ENCODE measurements at places on chromosomes 6 and 20.

DNA sequence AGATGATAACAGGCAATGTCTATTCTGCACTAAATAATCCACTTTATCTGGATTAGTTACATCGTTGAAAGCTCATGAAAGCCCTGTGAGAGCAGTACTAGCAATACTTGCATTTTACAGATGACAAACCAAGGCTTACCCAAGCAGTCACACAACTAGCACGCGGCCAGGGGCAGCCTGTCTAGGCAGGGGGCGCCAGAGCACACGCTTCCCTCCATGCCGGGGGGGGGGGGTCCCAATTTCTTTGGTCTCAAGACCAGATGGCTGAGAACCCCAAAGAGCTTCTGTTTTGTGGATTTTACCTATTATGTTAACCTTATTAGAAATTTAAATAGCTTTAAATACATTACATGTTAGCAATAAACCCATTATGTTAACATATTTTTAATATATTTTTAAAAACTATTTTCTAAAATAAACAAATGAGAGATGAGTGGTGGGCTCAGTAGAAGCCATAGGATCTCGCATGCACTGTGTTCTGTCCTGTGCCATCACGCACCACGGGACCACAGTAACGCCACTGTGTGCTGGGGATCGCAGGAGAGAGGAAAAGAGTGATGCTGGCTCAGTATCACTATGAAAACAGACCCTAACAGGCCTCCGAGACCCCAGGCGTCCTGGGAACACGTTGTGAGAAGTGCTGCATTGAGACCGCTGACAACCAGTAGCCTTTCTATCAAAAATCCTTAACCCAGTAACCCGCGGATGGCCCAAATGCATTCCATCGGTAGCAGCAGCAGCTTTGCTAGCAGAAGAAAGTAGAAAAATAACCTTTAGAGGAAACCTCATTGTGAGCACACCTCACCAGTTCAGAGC lies 5.3 kb upstream of the PRR18 start:
- DNase-seq = peak; percentile 9

GRCh38 chr6:37520926-37521325 lies 21.2 kb upstream of the CCDC167 start:
- DNase-seq = no peak

DNA sequence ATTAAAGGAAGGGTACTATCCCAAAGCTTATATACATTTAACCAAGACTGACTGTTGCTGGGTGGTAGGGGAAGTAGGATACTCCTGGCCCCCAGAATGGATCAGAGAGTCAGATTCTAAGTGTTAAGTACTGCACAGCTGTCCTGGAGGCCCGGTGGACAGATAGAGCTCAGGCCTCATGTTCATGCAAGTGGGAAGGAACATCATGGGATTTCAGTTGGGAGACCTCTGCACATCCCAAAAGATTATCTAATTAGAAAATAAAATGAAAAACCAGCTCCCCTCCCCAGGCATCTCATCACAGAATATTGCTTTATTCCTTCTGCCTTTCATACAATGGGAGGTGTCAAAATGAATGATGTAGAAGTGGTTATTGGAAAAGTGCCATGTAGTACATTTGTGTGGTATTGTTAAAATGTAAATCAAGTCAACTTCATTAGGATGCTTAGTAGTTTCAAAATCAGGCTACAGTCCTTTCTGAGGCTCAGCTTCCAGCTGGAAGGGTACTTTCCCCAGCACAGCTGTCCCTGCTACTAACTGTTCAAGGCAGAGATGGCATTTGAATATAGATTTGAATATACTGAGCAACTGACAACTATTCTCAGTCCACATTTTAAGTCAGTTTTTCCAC lies 82.9 kb downstream of the SLC35B3 start:
- no peak for DNase-seq

- DNase-seq = no peak
Measured at GRCh38 chr20:19566226-19566945, 191.7 kb upstream of the RIN2 start.

DNA sequence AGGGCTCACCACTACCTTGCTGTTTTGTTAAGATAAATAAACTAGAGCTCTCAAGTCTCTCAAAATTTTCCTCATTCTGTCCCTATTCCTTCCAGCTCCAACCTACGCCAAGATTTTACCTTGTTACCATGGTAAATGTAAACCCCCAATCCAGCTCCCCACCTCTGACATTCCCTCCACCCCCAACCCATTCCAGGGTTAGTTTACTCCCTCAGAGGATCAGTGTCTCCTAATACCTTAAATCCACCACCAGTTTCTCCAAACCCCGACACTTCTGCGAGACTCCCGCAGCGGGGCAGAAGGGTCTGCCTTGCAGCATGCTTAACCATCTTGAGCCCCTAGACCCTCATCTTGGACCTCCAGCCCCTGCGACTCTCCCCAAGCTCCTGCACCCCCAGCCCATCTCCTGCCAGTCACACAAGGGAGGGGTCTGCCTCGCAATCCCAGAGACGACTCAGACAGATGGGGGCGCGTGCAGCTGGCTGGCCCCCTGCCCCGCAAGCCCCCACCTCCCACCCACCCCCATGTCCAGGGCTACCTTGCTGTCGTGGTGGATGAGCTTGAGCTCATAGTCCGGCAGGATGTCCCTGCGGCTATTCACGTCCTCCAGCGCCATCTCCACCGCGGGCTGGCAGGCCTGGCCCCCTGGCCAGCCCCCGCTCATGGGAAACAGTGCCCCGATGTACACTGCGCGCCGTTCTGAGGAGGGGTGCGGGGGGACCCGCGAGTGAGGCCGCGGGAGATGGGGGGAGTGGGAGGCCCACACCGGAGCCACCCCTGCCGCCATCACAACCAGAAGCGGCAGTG lies 5.8 kb downstream of the GABBR1 start:
- DNase-seq = no peak

DNA sequence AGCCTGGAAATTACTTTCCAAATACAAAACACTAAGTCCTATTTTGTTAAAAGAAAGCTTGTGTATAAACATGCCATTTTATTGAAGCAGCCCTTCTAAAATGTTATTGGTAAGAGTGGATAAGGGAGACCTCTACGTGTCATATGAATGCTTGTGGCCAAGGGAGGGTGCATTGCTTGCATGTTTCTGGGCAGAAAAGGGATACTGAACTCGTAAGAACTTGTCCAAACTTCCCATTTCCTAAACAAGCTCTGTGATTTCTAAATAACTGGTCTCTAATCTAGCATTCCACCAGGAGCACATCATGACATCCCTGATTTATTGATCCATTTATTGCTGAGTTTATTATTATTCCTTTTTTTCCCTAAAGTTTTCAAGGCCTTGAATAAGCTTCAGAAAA lies 474.1 kb downstream of the CD109 start:
- DNase-seq = peak; percentile 76

DNA sequence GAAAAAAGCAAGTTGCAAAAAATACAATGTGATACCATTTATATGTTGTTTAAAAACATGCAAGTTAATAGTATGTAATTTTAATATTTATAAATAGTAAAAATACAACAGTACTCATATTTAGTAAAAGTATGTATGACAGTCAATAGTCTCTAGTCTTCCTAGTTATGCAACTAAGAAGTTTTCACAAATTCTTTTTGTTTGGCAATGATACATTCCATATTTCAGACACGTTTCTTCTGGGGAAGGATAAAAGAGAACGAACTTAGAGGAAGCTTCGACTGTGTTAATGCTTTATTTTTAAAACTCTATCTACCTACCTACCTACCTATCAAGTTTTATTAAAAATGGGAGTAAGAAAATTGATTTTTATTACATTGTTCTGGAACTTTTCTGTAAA lies 77.7 kb downstream of the UBE3D start:
- no peak for DNase-seq

DNA sequence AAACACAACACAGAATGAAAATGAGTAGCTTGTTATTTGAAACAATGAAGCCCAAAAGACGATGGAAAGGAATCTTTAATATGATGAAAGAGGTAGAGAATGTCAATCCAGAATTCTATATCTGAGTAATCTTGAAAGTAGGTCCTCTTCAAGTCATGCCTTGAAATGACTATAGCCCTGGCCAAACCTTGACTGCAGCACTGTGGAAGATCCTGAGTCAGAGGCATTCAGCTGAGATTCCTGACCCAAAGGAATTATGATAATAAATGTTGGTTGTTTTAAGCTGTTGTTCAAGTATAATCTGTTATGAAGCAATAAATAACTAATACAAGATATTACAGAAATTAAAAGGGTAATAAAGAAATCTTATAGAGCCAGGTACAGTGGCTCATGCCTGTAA lies 64.8 kb downstream of the IBTK start:
- peak; percentile 40 for DNase-seq

DNA sequence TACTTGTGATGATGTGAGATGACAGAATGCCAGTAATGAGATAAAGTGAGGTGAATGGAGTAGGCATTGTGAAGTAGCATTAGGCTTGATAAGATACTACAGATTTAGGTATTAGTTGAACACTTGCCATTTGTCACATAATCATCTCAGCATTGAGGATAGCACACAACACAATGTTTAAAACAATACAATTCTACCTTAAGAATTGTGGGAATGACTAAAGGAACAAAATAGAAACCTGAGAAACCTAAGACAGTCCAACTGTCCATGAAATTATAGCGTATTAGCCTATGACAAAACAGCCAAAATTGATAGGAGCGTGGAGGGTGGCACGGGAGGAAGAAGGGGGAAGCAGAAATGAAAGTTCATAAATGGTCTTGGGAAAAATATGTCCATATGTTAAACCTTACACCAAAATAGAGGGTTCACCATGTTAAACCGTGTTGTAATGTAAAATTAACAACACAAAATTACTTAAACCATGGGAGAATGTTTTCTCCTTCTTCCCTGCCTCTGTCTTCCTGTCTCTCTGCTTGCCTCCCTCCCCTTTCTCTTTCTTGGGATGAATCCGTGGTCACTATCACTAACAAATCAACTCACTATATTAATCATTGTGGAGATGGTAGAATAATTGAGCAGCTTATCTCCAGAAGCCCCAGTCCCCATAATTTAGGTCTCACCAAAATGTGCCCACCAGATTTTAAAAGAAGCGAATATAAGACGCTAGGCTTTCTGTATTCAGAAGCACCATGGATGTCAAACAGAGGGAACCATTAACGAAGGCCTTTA lies 33.0 kb upstream of the HFE start:
- peak; percentile 24 for DNase-seq

DNA sequence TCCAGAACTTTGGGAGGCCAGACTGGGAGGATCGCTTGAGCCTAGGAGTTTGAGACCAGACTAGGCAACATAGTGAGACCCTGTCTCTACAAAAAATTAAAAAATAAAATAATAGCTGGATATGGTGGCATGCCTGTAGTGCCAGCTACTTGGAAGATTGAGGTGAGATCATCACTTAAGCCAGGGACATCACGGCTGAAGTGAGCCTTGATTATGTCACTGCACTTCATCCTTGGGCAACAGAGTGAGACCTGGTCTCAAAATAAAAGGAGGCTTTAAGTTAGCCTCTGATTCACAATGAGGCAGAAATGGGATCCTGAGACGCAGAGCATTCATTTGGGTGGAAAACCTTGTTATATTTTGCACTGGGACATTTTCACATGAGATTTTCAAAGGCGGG lies 57.0 kb downstream of the TULP4 start:
- DNase-seq = no peak

DNA sequence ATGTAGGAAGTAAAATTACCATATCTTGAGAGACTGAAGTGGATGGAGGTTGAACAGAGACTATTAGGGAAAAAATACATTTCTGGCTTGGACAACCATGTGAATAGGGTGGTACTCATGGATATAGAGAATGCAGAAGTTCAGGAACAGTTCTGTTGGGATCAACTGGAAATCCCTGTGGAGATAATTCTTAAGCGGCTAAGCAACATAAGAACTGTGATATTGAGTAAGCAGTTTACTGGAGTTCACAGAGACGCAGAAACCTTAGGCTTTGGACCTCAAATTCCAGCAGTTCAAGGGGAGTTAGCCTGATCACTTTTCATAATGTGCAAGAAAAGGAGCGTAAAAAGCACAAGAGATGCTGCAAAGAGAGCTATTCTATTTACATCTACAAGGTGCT lies 23.6 kb upstream of the SLC17A4 start:
- no peak for DNase-seq

DNA sequence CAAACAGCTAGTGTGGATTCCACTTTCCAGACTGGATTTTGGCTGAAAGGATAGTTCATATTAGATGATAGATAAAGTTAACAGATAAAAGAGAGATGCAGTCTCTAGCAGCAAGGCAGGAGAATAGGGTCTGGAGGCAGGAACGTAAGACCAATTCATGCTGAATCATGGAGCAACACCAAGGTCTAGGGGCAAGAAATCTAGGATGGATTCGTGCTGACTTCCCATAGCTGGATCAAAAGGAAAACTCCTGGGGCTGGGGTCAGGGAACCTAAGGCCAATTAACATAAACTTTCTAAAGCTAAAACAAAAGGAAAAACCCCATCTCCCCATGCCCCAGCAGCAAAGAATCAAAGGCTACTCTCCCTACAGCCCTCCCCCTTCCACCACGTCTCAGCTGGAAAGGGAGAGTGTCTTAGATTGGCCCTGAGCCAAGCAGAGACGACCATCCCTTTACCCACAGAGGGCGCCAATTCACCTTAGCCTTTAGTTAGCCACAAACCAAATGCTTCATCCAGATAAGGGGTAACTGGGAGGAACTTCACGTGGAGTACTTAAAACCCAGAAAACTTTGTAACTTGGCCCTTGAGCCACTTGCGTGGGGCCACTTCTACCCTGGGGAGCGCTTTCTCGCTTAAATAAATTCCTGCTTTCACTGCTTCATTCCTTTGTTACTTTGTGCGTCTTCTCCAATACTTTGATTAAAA lies 7.6 kb downstream of the TREM1 start:
- peak; percentile 45 for DNase-seq

DNA sequence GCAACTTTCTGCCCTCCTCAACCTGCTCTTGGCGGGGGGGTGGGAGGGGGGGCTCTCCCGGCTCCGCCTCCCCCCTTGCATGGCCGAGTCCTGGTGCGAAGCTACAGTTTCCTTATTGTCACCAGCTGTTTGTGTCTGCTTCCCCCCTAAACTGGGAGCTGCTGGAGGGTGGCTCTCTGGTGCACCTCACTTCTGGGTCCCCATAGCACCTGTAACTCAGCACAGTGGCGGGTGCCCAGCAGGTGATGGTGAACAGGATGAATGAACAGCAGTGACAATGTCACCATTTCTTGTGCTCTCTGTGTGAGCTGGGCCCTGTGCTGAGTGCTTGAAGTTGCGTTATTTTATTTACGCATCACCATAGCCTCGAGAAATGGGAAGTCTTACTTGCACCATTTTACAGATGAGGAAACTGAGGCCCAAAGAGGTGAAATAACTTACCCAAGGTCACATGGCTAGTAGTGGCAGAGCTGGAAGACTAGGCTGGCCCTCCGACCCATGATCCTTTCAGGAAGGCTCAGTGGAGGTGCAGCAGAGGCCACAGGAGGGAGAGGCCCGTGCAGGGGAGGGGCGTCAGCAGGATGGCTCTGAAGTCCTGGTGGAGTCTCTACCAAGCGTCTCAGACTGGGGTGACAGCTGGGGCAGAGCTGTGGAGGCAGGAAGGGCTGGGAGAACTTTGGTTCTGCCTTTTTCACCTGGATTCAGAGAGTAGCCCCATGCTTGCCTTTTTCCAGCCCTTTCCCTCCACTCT lies 41.8 kb downstream of the SRC start:
- DNase-seq = no peak

GRCh38 chr6:27081931-27082330 lies 165.6 kb upstream of the PRSS16 start:
- DNase-seq = no peak
